HFFc6 (cell line): ENCODE measurements at places on chromosomes 3 and 15. TPM values are rescaled to one million over a fixed set of nuclear protein-coding genes. Genes with fewer than 3 reads are reported as not detected.

The MST1R gene
- total RNA-seq, result 0.34 to 0.97 TPM (median 0.83 TPM) in 3 replicates

The C15orf62 gene
- 0.20 TPM in 1 of 2 replicates, not detected in the other for total RNA-seq

DNA sequence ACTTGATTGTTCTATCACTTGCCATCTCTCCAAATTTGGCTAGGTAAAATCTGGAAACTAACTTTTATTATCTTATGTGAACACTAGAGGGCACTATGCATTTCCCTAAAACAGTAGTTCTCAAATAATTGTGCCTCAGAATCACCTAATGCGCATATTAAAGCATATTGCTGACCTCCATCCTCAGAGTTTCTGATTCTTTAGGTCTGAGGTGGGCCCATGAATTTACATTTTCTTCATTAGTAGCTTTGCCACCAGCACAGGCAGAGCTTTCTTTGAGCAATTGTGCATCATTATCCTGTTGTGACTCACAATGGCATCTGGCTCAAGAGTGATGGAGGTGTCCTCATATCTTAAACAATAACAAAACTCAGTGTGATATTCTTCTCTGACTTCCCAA is 17.5 kb upstream of the BCHE start:
- DNase-seq, result no peak

DNA sequence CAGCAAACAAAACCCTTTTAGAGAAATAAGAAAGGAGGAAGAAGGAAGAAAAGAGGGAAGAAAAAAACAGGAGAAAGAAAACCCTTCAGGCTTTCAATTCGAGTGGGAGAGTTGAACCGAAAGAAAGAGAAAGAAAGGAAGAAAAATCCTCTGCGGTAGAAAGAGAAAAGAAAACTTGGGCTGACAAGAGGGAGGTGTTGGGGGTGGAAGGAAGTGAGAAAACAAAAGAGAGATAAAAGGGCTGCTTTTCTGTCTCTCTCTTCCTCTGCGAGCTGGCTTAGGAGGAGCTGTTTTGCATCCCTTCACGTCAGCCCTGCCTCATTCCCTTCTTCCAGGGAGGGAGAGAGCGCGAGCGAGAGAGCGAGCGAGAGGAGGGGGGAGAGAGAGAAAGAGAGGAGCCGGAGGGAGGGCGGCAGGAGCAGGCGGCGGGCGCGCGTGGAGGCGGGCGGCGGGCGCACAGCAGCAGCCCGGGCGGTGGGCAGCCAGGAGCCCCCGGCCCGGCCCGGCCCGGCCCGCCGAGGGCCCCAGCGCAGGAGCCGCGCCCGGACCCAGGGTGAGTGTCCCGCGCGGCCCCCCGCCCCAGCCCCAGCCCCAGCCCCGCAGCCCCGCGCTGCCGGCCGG is at the start of gene ZNF710:
Gene ZNF710 (plus strand): TSS at position 263 of the 621 bp plus-strand sequence. CDS start 65,814 bp downstream, outside the sequence.
- DNase-seq, result peak; percentile 47
